ENCODE measurements at places on chromosomes 2 and 18.

GRCh38 chr2:118738524-118739308 lies 108.7 kb downstream of the EN1 start:
- no peak for DNase-seq

- no peak for DNase-seq
Measured at GRCh38 chr2:46146866-46147502, 150.2 kb upstream of the EPAS1 start.

GRCh38 chr2:9206991-9207640 lies 504 bp downstream of the ASAP2 start:
- peak; percentile 26 for DNase-seq

DNA sequence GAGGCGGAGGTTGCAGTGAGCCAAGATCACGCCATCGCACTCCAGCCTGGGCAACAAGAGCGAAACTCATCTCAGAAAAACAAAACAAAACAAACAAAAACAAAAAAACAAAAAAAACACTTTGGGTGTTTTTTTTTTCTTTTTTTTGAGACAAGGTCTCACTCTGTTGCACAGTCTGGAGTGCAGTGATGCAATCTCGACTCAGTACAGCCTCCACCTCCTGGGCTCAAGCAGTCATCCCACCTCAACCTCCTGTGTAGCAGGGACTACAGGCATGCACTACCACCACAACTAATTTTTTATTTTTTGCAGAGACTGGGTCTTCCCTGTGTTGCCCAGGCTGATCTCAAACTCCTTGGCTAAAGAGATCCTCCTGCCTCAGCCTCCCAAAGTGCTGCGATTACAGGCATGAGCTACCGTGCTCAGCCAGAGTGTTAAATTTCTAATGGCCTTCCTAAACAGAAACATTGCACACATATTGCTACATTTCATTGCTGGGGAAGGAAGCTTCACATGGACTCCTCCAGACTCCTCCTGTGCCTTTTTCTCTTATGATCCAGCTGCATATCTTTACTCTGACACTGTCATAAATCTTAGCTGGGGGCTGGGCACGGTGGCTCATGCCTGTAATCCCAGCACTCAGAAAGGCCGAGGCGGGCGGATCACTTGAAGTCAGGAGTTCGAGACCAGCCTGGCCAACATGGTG lies 19.7 kb downstream of the STARD7 start:
- DNase-seq, result no peak

DNA sequence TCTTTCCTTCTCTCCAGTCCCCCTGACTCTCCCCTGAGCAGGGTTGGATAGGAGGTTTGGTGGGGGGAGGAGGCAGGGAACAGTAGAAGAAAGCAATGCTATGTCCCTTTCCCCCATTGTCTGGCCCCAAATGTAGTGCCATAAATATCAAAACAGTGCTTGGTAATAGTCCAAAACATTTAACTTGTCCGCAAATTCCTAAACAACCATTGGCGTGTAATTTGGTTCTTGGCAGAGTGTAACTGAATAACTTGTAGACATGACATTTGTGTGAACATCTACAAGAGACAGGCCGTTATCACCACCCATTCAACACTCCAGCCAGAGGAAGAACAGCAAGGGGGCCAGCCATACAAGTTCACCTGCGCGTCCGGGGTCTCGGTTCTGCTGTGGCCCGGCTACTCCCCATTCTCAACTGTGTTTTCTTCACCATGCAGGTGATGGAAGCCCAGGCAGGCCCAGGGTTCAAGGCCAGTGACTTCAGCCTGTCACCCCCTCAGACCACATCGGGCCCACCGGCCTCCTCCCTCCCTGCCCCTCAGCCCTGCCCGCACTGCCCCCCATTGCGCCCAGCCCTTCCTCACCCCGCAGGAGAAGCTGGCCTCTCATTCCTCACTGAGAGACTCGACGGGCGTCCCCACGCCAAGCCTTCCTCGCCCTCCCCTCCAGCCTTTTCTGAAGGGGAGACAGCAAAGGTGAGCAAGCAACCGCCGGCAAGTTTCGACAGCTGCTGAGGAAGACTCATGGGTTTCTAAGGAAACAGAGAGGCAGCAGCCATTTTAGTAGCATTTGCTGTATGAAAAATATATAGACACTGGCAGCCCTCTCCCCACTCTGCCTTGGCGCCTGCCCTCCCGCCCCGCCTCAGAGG lies 699 bp upstream of the RAPGEF4 start:
- DNase-seq, result no peak

DNA sequence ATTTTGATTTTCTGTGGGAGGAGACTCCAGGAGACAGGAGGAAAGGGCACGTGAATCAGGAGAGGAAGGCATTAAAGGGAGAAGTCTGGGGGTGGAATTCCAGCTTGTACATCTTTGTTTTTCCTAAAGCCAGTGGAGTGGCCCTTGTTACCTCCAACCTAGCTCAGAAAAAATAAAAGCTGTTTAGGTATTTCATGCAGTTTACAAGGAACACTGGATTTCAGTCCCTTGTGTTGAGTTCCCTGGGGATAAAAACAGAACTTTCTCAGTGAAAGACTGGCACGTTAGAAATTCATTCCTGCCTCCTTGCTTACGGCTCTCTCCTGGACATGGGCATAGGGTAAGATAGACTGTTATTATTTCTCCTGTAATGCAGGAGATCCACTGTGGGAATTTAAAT lies 170.2 kb downstream of the ZEB2 start:
- no peak for DNase-seq

DNA sequence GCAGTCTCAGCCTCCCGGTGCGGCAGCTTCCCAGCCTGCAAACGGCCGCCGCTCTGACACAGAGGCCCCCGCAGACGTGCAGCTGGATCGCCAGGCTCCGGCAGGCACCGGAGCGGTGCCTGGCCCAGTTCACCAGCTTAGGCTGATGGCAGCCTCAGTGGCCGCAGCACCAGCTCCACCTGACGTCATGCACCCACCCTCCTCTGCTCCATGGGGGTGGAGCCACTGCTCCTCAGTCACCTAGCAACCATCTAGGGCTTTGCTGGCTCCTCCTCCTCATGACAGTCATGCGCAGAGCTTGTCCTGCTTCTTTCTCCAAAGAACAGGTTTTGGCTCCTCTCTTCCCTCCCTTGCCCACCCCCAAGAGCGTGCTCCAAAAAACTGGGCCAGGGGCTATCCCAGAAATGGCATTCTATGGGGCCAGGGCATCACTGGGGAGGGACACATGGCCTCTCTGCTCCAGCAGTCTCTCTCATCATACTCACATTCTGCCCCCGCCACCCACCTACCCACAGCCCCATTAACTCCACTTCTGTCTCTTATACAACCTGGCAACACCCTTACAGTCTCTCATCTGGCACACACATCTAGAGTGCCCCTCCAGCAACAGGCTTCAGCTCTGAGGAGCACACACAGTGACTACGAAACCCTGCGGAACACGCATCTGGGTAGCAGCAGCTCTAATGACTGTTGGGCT lies 5.5 kb downstream of the DCTN1 start:
- DNase-seq, result peak; percentile 5

DNA sequence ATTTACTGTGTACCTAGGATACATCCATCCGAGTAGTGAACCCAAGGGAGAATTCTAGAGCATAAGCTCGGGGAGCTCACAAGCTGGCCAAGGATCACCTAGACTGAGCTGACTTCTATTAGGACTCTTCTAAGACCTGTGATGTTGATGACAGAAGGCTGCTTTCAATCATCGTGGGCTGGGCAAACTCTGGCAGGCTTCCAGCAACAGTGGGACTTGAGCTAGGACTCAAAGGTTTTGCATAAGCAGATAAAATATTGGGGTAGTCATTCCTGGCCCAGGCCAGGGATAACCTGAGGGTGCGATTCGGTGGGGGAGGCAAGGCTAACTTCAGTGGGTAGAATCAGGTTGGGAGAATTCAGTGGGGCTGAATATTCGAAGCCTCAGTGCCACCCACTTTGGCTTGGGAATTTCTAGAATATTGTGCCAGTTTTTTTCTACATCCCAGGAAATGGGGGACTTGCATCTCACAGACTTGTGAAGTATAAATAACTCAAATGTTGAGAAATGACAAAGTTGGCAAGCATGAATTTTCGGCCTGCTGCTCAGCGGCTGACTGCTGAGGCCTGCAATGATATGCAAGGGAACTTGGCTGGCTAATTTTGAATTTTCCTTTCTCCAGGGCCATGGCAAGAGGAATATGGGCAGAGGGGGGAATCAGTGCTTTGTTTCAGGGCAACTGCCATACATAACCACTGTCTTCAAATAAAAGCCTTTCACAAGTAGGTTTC lies 274.3 kb downstream of the PRKCE start:
- DNase-seq, result peak; percentile 42

GRCh38 chr2:16899958-16900357 lies 234.3 kb upstream of the CYRIA start:
- no peak for DNase-seq

- no peak for DNase-seq
Measured at GRCh38 chr2:240645801-240646175, 20.5 kb downstream of the GPR35 start.

DNA sequence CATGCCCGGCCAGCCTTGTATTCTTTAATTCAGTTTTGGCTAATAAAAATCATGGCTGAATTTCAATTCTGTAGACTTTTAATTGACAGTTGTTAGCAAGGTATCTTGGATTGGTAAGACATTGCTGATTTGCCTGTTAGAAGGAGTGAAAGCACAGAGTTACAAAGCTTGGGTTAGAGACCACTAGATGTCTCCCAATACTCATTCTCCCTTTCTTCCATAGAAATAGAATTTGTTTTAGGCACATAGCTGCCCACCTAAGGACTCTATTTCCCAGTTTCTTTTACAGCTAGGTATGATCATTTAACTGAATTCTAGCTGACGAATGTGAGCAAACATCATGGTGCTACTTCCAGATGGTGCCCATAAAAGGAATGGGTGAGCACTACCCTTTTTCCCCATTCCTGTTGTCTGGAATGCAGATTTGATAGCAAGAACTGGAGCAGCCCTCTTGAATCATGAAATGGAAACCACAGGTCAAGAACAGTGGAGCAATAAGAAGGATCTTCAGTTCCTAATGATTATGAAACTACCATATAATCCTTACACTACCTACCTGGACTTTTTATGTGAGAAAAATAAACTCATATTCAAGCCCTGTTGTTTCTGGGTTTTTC lies 17.5 kb downstream of the PECR start:
- no peak for DNase-seq

DNA sequence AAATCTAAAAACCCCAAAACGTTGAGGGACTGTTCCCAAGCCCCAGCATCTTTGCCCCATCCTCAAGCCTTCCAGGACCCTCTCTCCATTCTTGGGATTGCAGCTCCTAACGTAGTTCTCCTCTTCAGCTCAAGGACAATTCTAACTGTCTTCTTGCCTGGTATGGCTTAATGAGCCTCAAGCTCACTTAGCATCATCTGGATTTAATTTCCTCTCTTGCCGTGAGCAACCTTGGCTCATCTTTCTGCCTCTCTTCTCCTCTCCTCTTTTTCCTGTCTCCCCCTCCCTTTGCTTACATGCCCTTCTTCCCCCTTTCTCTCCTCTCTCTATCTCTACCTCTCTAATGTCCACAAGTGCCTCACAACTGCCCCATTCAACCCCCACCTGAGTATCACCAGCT lies 44.2 kb downstream of the TACR1 start:
- DNase-seq, result no peak

DNA sequence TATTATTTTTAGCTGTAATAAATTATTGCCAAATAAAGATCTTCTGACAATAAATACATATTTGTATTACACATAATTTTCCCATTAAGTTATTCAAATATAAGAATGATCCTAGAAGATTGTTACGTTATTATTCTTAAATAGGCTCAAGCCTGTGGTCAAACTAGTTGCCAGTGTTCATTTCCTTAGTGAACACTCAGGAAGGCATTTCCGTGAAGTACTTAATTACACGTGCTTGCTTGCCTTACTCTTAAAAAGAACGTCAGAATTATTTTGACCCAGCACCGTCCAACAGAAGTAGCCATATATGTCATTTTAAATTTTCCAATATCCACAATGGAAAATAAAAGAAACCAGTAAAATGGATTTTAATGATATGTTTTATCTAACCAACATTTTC lies 249.8 kb downstream of the TXNL1 start:
- DNase-seq, result no peak

- peak; percentile 69 for DNase-seq
Measured at GRCh38 chr18:54983041-54983686, 23.9 kb upstream of the CCDC68 start.

DNA sequence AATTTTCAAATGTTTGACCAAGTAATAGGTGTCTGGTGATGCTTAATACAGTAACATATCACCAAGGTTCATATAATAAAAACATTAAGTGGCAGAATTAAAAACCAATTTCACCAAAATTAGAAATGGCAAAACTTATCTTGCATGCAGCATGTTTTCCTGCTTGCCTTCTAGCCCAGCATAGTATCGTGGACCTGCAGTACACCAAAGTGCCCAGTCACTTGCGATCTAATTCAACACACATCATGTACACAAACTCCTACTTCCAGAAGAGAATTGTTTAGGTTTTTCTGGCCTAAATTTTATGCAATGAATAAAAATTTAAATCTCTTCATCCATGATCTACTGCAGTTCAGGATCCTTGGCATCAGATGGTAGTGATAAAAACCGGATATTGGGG lies 28.9 kb downstream of the LPIN2 start:
- DNase-seq, result no peak

DNA sequence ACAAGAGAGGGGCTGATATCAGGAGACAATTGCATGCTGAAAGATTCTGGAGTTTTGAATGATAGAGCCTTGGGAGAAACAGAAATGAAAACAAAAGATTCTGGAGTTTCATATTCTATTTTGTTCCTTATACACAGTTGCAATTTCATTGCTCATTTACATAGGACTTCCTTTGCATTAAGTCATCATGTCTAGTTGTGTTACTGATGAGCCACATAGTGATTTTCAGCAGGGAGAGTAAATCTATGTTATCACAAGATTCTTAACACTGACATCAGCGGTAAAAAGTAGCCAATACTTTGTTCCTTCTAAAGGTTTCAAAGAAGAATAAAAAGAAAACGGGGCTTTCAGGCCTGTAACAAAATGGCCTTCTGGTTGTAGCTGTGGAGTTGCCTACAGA lies 7.1 kb downstream of the ADAM17 start:
- no peak for DNase-seq

GRCh38 chr2:195686564-195686963 lies 29.5 kb downstream of the SLC39A10 start:
- DNase-seq, result no peak

- DNase-seq, result no peak
Measured at GRCh38 chr2:100888601-100889000, 68.7 kb downstream of the NPAS2 start.

GRCh38 chr18:54388203-54389142 lies 30.8 kb downstream of the C18orf54 start:
- peak; percentile 4 for DNase-seq

GRCh38 chr2:55119711-55120487 lies 69.6 kb upstream of the RTN4 start:
- DNase-seq, result no peak

DNA sequence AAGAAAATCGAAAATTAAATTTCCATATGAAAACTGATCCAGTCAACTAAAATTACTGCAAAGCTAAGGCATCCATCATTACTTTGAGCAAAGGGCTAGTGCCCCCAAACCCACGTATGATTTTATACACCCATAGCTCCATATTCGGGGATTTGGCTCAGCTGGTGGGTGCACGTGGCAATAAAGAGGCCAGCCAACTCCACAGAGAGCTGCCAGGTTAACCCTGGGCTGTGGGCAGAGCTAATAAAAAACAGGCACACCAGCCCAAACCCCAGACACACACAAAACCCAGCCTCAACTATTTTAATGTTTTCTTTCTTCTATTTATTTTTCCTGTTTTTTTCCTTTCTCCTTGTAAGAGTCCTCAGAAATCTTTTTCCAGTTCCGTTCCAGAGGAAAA lies 151.3 kb upstream of the SOX11 start:
- DNase-seq, result no peak

- DNase-seq, result no peak
Measured at GRCh38 chr2:69743847-69744264, 1.9 kb downstream of the ANXA4 start.

GRCh38 chr2:186590759-186591505 lies 1.1 kb downstream of the ITGAV start:
- no peak for DNase-seq

Data from T47D (cell line).